ENCODE measurements at places on chromosomes 3 and 15. TPM values are rescaled to one million over a fixed set of nuclear protein-coding genes. Genes with fewer than 3 reads are reported as not detected.

The INSYN1 gene
- 2.6 TPM for total RNA-seq

The SRPRB gene
- 73.5 TPM for total RNA-seq

The GPR62 gene
- not detected for total RNA-seq

The HYAL1 gene
- total RNA-seq = 0.18 TPM

The ANKDD1A gene
- 6.8 TPM for total RNA-seq
